NCI-H187 treated with DMSO at 0.1 percent for 48 hours (cell line): ENCODE measurements at places on chromosomes 11 and 22.

DNA sequence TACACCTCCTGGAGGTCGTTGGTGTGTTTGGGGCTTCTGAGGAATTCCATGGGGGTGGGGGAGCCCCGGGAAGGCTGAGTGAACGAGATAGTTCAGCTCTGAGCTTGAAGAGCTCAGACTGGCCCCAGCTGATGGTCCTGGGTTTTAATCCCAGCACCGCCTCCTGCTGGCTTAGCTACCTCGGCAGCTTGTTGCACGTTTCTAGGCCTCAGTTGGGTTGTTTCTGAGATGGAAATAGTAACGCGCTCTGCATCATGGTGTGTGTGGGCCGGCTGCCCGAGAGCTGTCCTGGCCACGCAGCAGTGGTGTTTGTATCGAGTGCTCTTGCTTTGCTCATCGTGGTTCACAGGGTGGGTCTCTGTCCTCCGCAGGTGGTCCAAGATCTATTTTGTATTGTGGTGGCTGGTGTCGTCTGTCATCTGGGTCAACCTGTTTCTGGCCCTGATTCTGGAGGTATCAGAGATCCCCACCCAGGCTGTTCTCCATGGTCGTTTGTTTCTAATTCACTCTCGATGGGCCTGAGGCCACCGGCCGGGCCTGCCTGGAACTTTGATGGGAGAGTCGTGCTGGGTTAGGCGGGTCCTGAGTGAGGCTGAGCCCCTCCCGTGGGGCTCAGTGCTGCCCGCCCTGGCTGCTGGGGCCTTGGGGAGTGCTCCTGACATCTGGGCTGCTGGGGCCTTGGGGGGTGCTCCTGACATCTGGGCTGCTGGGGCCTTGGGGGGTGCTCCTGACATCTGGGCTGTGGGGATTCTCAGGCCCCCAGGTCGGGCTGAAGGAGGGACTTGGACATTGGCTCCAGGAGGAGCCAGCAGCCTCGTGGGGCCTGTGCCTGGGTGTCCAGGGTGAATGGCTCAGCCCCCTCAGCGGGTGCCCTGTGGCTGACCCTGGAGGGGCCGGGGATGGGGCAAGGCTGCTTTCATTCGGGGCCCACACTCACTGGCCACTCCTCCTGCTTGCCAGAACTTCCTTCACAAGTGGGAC is 37.7 kb downstream of the TPCN2 start:
- no peak for DNase-seq

DNA sequence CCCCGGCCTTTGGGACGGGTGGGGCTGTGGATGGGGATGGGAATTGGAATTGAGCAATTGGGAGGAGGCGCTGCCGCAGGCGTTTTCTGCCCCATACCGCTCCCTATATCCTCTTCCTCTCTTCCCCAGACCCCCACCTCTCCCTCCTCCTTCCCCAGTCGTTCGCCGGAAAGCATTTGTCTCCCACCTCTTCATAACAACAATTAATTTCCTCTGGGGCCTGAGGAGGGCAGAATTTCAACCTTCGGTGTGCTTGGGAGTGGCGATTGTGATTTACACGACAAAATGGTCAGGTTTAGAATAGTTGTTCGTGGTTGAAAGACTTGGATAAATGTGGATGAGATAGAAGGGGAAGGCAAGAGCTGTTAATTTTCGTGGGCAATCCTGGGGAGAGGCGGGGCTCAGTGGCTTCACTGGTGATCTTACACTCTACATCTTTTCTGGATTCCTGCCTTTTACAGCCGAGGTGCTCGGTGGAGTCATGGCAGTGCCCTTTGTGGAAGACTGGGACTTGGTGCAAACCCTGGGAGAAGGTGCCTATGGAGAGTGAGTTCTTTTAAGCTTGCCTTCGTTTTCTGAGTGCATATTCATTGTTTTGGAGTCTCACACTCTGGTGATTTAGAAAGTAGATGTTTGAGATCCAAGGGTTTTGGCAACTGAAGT is 1.5 kb downstream of the CHEK1 start:
- DNase-seq, result peak; percentile 38

- DNase-seq, result no peak
These were observed 121.3 kb downstream of the MPPED1 start for GRCh38 chr22:43533156-43533530.

GRCh38 chr11:11290354-11290753 is 62.7 kb downstream of the CSNK2A3 start:
- no peak for DNase-seq

DNA sequence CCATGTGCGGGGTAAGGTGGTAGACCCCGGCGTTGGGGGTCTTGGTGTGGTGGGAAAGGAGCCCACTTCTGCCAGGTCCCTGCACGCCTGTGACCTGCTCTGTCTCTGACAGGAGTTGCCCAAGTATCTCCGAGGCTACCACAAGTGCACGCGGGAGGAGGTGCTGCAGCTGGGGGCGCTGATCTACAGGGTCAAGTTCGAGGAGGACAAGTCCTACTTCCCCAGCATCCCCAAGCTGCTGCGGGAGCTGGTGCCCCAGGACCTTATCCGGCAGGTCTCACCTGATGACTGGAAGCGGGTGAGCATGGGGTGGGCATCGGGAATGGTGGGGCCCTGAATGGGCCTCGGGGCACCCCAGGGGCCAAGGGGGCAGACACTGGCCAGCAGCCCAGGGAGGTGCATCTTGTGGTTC is 83.0 kb downstream of the MYO7A start:
- no peak for DNase-seq

GRCh38 chr22:30474683-30475424 is 3.0 kb upstream of the SEC14L3 start:
- DNase-seq, result no peak

DNA sequence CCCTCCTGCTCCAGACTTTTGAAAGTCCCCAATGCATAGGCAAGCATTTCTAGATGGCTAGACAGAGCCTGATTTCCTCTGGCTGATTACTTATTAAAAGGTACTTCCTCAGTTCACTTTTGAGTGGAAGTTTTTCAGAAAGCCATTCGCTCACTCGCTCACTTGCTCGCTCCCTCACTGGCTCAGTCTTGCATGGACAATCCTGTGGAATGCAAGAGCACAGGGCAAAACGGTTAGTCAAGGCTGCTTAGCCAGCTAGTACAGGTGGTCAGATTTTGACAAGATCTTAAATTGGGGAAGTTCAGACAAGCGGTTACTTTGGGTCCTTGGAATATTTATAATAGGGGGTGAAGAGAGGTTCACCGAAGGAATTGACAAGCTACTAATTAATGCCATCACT is 101.0 kb downstream of the ARL14EP start:
- DNase-seq, result no peak

DNA sequence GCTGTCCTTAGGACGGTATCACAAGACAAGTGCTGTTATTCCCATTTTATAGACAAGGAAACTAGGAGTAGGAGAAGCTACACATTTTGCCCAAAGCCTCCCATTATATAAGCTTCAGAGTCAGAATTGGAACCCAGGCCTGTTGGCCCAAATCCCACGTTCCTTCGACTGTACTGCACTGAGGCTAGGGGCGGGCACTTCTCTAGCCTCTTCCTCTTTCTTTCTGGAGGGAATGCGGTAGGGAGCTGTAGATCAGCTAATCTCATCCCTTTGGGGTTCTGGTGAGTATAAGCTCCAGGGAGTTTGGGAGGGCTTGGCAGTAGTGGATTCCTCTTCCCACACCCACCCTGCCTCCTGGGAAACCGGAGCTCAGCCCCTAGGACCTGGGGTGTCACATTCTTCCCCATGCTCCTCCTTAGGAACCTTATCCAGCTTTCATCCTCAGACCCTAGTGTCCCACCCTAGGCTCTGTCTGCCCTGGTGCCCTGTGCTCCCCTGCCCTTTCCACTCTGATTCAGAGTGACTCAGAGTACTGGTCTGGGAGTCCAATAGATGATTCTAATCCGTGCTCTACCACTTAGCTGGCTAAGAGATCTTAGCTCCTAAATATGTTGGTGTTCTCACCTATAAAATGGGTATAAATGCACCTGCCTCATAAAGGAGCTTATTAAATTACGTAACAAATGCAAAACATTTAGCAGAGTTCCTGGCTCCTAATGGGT is 29.3 kb downstream of the PHLDB1 start:
- no peak for DNase-seq

DNA sequence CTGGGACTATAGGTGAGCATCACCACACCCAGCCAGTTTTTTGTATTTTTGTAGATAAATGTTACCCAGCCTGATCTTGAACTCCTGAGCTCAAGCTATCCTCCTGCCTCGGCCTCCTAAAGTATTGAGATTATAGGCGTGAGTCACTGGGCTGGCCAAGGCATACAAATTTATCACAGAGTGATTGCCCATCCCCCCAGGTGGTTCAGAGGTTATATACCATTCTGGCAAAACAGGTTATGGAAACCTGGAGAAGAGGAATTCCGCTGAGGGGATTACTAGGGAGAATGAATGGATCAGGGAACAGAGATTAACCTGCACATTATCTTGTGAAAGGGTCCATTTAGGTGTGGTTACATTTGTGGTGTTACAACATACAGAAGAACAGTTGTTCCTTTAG is 8.1 kb downstream of the ATG13 start:
- no peak for DNase-seq

DNA sequence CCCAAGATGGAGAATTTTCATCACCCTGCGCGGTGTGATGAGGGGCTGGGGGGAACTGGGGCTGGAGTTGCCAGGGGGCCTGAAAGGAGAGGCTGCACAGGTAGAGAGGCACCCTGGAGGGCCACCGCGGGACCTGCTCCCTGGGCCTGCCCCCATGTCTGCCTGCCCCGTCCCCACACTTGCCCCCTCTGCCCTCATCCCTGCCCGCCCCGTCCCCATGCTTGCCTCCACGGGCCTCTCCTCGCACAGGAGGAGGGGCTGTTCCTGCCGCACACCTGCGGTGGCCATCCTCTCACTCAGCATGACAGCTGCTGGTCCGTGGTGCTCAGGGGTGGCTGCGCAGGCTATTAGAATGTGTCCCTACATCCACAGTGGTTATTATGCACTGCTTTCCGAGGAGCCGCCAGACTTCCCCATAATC is 43.5 kb downstream of the LINC01488 start:
- DNase-seq, result no peak

- DNase-seq, result peak; percentile 31
These were observed 80.7 kb upstream of the PPARA start for GRCh38 chr22:46069521-46070214.

GRCh38 chr22:37824674-37825641 is 1.8 kb downstream of the GALR3 start:
- no peak for DNase-seq

GRCh38 chr11:44766972-44767278 is 40.2 kb downstream of the TSPAN18 start:
- DNase-seq, result no peak

- no peak for DNase-seq
These were observed 1.0 kb downstream of the RTN3 start for GRCh38 chr11:63682066-63683021.

DNA sequence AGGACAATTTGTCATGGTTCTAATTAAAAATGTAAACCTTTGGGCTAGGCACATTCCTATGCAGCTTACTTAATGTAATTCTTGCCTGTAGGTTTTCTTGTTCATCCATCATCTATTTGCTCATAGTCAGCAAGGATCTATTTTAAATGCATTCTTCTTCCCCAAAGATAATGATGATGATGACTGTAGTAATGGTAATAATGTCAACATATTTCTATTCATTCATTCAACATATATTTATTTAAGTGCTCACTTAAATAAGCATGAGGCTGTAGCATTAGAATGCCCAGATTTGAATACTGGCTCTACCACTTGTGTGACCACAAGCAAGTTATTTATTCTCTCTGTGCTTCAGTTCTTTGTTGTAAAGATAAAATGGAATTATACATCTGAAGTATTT is 169.6 kb upstream of the SYN3 start:
- DNase-seq, result no peak

DNA sequence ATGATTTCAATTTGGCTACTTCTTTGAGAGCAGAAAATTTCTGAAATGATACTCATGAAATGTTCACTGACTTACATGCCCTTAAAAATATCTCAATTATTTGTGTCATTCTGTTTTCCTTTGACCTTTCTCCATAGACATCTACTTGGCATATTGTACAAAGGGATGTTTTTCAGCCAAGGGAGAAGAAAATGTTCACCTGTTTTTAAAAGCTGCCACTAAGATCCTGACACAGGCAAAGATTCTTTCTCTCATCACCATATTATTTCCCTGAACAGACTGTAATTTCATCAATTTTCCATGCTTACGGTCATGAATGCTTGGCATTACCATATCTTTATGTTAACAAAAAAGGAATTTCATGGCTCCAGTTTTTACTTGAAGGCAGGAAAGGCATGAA is 67.4 kb upstream of the DBX1 start:
- no peak for DNase-seq

- DNase-seq, result no peak
These were observed 67.2 kb upstream of the CD82 start for GRCh38 chr11:44498089-44498871.

DNA sequence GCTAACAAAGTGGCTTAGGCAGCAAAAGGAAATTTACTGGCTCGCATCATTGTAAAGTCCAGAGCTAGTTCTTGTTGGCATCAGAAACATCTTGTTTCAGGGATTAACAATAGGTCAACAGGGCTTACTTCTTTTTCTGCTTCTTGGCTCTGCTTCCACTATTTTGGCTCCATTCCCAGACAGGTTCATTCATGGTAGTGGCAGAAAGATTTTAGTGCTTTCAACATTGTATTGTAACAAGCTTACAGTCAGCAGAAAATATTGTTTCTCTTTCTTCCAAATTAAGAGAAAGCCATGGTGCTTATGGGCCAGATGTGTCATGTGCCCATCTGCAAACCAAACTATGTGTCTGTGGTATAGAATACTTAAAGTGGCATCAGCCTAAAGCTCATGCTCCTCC is 315.6 kb downstream of the RAB38 start:
- no peak for DNase-seq

- DNase-seq, result no peak
These were observed 27.5 kb upstream of the CRYBB3 start for GRCh38 chr22:25172153-25172552.

DNA sequence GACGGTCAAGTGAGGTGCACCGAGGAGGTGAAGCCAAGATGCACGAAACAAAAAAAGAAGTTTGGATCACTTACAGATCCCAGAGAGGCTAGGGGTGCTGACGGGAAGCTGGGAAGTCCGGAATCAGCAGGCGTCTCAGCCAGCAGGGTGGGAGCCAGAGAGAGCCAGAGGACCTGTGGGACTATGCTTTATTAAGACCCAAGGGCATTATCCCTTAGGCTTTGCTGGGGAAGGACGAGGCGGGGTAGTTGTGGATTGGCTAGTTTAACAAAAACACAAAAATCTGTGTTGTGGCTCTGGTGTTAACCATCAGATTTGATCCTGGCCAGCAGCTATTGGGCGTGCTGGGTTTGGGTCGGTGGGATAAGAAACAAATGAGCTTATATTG is 427.1 kb downstream of the DYNC2H1 start:
- no peak for DNase-seq

DNA sequence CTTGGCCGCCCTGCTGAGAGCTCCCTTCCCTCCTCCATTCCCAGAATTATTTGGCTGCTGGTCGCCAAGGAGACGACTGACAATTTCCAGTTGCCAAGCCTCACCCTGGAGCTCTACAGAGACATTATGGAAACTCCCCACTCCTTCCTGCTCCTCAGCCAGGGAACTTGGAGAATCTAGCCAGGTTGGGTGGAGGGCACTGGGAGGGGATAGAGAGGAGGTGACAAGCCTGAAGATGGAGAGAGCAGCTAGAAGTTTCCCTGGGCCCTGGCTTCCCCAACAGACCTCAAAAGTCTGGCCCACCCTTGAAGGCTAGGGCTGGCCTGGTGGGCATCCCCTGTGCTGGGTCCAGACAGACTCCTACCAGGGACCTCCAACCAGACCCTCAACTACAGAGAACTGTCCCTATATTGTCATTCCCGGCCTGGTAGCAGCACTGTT is 6.7 kb upstream of the VSIG10L2 start:
- no peak for DNase-seq
